Activated CD4-positive, alpha-beta T cell treated with anti-CD3 and anti-CD28 coated beads, Interleukin-2, Interleukin-6, amounts not matched to agents 100 ng/mL and 50 ng/mL, durations not matched to agents 16 hours and 8 hours (primary cell): ENCODE measurements at places on chromosomes 11 and 22.

GRCh38 chr11:128116885-128117284, 470.5 kb downstream of the ETS1 start:
- DNase-seq = no peak

DNA sequence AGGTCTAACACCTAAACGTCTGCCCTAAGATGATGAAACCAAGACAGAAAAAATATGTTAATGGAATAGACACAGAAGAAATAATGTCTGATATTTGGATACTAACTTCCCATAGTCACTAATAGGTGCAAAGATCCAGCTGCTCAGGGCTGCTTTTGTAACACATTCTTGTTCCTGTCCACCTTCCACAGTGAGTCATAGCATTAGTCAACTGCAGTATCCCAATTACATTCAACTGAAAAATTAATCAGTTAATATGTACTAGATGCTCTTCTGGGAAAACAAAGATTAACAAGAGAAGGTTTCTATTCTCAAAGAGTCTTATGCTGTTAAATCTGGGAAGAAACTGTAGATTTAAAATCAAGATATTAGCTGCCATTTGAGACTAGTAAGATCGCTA, 47.6 kb downstream of the HEPHL1 start:
- DNase-seq = no peak

DNA sequence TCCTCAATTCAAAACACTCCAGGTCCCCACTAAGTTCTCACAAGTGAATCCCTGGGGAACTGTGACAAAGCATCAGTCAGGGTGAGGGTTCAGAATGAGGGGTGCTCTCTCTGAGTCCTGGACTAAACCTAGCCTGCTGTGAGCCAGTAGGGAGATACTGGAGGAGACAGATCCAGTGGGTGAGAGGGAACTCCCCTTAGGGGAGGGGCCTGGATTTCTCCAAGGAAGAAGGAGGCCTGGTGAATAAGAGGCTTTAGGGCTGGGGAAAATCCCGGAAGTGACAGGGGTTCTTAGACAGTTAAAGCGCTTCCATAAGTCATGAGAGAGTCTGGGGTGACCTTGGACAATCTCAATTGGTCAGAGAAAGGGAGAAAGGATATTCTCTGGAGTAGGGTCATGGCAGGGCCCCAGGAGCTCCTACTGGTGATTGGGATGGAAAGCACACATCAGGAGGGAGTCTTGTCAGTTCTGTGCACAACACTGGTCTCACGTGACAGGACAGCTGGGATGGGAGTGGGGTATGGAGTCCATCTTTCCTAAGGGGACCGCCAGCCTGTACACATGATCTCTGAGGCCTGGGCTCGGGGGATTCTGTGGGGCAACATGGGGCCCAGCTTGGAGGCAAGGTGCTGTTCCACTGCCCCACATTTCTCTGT, 1.5 kb downstream of the TBC1D10A start:
- DNase-seq = no peak

DNA sequence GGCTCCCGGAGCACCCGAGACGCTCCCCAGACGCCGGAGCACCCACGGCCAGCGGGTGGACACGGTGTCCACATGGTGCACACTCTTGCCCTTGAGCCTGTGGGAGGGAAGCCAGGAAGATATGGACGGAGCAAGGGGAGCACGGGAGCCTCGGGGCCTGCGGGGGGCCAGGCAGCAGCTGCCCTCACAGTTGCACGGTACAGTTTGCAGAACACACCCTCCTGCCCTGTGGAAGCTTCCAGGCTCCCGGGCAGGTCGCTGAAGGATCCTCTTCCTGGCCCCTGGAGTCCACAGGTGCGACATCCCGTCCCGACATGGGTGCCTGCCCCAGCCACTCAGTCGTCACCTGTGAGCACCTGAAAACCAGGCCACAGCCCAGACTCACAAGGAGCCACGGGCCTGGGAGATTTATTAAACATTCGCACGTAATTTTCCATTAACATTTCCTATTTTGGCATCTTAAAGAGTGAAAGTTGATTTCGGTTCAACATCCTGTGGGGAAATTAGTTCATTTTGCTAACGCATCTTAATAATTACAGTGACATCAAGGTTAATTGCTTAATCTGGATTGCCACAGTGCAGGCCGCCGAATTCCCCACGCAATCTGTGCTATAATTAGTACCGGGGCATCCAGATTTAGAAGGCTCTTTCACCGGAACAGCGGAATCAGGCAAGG, 253.3 kb downstream of the BRD1 start:
- DNase-seq = no peak

DNA sequence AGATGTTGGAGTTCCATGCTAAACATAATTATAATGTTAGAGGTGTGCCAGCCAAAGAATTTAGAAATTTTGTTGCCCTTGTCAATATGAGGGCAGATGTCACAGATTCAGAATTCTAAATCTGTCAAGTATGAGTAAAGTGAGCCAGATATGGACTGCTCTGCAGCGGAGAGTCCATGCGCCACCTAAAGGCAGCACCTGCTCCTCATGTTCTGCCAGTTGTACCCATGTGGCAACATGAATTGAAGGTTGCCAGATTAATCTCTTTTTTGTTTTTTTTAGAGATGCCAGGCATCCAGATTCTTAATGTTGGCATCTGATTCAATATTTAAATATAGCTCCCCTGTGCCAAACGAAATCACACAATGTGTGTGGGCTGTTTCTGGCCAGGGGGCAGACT, 678.6 kb upstream of the ANO5 start:
- DNase-seq = no peak

DNA sequence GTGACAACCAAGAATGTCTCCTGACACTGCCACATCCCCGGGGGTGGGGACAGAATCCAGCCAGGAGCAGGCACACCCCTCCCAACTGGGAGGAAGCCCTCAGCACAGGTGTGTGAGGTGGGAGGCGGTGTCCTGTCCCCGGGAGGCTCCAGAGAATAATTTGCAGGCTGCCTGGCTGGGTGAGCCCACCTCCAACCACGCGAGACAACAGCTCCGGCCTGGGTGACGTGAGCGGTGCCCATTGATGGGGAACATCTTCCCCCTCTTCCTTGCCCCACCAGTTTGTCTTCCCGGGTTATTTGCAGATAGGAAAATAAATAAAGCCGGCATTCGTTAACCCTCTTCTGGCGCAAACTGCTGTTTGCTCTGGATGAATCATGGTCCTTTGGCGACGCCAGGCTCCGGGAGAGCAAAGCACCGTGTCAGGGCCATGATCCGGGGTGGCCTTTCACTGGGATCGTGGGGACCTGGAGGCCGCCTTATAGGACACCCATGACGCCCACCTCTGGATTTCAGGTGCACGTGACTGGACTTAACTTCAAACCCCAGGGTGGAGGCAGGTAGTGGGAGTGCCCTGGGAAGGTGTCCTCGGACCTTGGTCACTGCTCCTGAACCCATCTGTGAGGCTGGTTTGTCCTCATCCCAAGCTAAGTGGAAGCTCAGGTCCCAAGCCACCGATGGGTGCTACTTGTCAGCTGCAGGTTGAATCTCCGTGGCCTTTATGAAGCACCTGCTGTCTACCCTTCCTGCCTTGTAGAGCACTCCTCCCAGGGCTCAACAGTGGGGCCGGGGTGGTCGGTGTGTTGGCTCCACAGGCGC, 13.9 kb downstream of the CCND1 start:
- no peak for DNase-seq

DNA sequence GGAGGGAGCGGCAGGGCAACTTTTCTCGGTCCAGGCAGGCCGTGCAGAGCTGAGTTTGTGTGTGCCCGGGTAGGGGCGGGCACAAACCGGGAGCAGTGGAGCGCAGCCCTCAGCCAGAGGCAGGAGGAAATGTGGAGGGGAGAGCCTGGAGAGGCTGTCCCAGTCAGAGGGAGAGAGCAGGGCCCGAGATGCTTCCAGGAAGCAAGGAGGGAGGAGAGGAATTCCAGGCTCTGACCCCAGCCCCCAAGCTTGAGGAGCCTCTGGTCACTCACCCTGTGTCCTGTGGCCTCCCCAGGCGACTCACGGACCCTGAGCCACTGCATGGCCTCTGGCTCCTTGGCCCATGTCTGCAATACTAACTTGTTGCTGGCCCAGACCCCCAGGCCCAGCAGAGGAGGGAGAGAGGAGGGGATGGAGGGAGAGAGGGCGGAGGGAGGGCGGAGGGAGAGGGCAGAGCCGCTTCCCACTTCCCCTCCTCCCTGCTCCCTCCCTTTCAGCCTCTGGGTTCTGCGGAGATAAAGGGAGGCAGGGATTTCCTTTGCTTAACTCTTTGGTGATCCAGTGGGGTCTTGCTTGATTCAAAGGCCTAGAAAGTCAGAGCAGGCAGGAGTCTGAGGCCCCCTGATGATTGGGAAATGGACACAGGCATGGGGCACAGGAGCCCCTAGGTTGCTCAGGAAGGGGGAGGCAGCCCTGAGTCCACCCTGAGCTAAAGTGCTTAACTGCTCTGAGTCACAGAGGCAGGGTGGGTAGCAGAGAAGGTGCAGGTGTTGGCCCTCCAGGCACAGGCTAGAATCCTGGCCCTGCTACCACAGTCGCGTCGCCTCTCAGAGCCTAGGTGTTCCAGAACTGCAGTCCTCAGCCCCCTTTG, at the start of gene C1QTNF6:
C1QTNF6 (minus strand) TSS at position 357 of the 871 bp plus-strand sequence; CDS start at position 323, 34 bp downstream.
- no peak for DNase-seq
